ENCODE measurements at places on chromosomes 6 and 20.

DNA sequence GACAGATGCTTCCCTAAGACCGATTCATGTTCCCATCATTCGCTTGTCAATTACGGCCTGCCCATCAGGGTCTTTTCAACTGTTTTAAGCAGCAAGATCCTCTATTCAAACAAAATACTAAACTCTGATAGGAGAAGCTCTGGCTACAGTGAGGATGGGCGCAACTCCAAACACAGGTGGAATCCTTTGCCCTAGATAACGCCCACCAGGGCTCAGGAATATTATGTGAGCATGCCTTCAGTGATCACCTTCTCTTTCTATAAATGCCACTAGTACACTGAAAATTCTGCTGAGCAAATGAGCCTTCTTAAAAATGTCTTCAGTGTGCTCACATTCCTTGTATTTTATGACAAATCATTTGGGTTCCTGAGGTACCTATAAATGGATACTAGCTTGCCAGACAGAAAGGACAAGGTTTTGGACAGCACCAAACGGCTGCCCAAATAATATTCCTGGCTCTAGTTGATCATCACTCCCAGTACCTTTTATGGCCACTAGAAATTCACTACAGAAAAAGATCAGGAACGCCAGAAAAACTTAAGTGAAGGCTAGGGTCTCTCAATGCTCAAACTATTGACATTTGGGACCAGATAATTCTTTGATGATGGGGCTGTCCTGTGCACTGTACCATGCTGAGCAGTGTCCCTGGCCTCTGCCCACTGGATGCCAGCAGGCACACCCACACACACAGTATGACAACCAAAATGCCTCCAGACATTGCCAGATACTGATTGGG, 13.1 kb downstream of the ZNF217 start:
- DNase-seq, result no peak

- no peak for DNase-seq
Measured at GRCh38 chr20:33693741-33694638, 7.8 kb upstream of the E2F1 start.

DNA sequence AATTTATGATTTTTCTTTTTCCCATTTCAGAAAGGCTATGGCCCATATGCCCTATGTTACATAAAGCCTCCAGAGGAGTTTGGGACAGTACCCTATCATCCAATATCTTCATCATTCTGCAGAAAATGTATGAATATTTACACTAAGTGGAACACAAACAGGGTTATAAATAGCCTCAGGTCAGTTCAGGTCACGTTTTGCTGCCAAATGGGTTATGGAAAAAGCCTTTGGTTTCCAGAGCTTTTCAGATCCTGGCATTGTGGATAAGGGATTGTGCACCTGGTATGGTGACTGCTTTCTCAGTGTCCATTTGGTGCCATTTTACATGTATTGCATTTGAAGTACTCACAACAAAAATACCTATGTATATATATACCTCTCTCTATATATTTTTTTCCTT, 29.4 kb downstream of the UTRN start:
- DNase-seq, result no peak

- no peak for DNase-seq
Measured at GRCh38 chr6:48109944-48110343, 1.1 kb downstream of the PTCHD4 start.

- DNase-seq, result no peak
Measured at GRCh38 chr6:7933794-7934193, 23.2 kb upstream of the TXNDC5 start.

DNA sequence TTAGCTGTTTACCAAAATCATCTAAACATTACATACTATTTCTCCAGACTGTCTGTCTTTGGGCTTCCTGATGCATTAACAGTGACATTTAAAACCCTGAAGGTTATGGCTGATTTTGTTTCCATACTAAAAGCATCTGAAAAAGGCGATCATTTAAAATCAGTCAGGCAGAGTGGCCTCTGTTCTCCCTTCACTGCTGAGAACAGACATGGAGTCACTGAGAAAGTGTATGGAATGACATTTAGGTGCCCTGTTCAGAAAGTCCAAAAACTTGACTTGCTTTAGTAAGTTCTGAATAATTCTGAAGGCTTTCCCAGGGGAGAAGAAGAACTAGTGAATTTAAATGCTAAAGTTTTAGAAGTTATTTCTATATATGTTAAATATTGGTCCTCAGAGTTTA, 83.0 kb downstream of the MAP7 start:
- DNase-seq, result no peak
